ENCODE measurements at places on chromosomes 11 and 22.

GRCh38 chr11:46356924-46357482 is 9.7 kb downstream of the DGKZ start:
- no peak for DNase-seq

- DNase-seq, result no peak
These were observed 114.1 kb downstream of the MAML2 start for GRCh38 chr11:96228910-96229309.

DNA sequence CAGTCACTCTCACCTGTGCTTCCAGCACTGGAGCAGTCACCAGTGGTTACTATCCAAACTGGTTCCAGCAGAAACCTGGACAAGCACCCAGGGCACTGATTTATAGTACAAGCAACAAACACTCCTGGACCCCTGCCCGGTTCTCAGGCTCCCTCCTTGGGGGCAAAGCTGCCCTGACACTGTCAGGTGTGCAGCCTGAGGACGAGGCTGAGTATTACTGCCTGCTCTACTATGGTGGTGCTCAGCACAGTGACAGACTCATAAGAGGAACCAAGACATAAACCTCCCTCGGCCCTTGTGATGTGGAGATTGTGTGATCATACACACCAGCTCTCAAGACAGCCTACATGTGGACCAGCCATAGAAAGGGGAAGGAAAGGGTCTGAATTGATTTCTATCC is 113.3 kb downstream of the ZNF280B start:
- DNase-seq, result no peak

- no peak for DNase-seq
These were observed 48.2 kb downstream of the NRXN2 start for GRCh38 chr11:64674774-64675173.

DNA sequence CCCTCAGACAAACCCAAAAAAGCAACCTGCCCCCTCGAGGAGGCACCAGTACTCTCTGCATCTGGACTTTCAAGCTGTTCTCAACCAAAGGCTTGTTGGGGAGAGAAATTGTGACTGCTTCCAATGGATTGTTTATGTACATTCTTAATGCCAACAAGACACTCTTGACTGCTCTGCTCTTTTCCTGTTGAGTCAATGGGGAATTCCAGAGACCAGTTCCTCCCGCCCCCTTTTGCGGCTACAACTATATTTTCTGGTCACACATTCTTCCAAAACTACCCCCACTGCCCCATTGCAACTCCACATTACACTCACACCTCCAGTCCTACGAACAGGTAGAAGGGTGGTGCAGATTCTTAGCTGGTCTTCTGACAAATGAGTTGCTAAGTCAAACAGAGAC is 187.0 kb downstream of the DSCAML1 start:
- DNase-seq, result no peak

Data from NCI-H1417 (cell line).